Heart left ventricle (tissue), 16 donors: ENCODE measurements at places on chromosomes 3 and 15. TPM values are rescaled to one million over a fixed set of nuclear protein-coding genes. Genes with fewer than 3 reads are reported as not detected.

- no peak for DNase-seq
These were observed 68.1 kb upstream of the CTNNB1 start for GRCh38 chr3:41131224-41131623.

DNA sequence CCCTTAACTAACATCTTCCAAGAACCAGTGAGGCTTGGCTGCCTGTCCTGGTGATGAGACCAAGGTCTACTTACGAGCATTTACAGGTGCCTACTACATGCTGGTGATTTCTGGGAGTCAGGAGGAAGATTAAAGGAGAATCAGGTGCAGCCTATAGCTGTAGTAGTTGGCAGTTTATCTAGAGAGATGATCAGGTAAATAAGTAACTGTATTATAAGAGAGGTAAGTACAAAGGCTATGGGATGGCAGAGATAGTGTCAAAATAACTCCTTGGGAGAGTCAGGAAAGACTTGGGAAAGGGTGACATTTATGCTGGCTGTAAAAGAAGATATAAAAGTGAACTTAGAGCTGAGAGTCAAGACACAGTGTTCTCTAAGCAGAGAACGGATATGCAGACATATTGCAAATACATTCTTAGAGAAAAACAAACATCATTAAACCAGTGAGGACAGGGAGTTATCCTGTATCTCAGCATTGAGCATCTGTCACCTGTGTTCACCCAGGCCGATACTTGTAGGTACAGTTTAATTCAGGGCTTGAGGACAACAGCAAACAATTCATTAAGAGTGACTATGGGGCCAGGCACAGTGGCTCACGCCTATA is 49.7 kb upstream of the ACP3 start:
- no peak for DNase-seq

DNA sequence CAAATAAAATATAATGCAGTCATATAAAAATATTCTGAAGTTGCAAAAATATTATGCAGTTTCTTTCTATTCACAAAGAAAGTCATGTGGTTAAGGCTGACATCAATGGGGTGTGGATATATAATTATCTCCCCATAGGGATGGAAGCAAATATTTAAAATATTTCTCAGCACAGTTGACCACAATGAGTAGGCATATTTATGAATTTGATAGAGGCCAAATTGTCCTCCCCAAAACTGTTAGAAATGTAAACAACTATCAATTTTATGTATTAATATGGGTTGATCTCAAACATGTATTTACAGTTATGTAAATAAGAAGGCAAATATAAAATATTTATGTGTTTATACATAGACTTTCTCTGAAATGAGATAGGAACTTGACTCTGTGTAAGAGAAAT is 246.0 kb upstream of the CBLB start:
- no peak for DNase-seq

DNA sequence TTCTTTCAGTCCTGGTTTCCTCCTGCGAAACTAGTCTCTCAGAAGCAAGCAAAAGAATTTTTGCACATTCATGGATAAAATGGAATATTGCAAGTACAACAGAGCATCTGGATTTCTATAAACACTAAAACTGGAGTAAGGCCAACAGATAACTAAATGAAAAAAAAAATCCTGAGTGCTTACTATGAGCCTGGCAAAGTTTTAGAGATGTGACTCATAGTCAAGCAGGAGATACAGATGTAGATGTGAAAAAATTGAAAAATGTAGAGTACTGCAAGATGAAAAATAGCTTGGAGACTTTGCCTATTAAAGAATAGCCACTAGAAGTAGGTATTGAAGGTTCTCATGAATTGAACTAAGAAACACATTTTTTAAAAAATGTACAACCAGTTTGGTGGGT is 397.4 kb downstream of the OTOL1 start:
- DNase-seq = no peak

GRCh38 chr3:5010706-5011554 is 31.7 kb downstream of the BHLHE40 start:
- no peak for DNase-seq

- no peak for DNase-seq
These were observed 28.2 kb upstream of the DET1 start for GRCh38 chr15:88574655-88575054.

DNA sequence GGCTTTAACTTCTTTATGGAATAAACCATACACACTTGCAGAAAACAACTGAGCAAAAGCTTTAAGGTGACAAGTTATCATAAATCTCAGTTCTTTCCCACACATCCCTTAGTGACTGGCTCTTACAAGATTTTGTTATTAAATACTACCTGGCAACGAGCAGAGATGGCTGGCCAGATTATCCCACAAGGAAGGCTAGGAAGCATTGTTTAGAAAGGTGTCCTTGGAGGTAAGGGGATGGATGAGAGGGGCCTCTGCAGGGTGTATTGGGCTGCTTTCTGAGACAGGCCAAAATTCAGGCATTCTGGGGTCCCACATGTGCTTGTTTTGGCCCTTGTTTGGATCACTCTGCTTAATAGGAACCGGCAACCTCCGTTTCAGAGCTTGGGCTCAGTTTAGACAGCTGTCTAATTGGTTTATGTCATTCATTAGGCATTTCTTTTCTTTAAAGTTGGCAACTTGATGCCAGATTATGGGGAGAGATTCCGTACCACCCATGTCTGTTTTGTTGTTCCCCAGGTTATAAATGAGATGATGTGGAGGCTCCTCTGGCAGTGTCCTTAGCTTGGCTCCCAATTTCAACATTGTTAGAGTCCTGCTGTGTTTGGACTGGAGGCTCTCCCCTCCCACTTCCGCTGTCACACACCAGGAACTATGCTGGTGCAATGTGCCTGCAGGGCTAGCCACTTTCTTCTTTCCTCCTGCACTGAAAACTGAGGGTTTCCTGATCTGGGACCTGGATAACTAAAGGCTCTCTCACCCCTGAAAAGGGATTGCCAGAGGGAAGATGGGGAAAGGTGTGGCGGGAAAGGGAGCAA is 121.1 kb downstream of the TPRG1 start:
- DNase-seq = no peak

DNA sequence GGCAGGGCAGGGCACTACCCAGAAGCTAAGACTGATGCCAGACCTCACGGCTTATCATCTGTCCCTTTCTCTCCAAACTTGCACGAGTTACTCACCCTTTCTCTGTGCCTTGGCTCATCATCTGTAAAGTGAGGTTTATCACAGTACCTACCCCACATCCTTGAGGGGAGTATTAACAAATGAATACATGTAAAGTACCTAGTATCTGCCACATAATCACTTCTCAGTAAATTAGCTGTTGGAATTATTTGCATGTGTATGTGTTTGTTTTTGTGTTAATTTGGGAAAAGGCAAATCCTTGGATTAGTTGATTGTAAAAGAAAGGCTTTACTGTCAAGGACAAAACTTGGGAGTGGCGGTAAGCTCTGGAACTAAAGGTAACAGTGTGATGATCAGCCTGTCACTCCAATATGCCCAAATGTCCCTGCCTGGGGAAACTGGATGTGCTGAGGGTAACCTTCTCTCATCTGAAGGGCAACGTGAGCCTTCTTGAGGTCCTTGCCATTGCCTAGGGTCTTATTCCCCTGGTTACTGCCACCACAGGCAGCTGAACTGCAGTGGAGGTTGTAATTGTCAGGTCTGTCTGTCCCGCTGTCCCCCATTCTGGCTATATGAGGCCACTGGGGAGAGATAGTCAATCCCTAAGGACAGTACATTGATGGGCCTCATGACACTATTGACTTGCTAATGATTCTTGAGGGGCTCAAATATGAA is 269.4 kb downstream of the CLSTN2 start:
- no peak for DNase-seq

The ERICH6 gene
- polyA plus RNA-seq = not detected

The AGBL1 gene
- not detected for polyA plus RNA-seq

The UTS2B gene
- polyA plus RNA-seq = 0.17 TPM

The KNL1 gene
- polyA plus RNA-seq = 0.04 TPM
